ENCODE measurements at places on chromosomes 6 and 20.

DNA sequence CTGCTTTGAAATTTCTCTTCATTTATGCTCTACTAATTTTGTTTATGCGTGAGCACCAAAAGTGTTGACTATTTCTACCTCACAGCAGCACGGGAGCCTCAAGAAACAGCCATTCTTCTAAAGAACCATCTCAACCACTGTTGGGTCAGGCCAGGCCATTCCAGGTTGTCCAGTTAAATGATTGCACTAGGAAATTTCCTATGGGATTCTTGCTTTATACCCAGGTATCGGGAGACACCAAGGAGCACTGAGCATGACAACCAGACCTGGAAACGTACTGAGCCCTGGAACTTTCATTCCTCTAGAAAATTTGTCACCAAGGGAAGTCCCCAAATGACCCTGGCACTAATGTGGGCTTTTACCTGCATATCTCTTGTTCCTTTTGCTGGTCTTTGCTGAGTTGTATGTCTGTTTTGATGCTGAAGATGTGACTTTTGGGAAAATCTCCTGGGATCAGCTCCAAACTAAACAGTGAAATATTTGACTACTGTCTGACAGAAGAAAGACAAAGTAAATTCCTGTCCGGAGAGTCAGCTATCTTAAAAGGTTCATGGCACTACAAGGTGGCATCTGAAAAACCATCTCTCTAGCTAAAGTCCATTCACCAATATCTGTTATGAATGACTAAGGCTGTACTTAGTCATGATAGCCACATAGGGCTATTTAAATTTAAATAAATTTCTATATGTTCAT, 70.5 kb downstream of the SNAP25 start:
- DNase-seq = peak; percentile 34

GRCh38 chr6:149346078-149346477, 28.6 kb downstream of the TAB2 start:
- DNase-seq = no peak

DNA sequence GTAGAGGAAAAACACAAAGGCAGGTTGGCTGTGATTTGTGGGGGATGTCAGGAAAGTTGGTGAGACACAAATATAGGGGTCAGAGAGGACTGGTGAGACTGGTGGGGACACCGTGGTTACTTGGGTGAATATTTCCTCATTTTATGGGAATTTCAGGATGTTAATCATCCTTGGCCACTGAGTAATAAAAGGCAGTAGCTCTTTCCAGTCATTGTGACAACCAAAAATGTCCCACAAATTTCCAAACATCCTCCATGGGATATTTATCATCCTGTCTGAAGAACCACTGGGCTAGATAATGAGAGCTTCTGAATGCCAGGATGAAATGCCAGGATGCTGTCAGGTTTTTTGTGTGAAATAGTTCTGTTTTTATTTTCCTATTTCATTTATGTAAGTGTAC, 374.1 kb downstream of the CD109 start:
- peak; percentile 82 for DNase-seq

DNA sequence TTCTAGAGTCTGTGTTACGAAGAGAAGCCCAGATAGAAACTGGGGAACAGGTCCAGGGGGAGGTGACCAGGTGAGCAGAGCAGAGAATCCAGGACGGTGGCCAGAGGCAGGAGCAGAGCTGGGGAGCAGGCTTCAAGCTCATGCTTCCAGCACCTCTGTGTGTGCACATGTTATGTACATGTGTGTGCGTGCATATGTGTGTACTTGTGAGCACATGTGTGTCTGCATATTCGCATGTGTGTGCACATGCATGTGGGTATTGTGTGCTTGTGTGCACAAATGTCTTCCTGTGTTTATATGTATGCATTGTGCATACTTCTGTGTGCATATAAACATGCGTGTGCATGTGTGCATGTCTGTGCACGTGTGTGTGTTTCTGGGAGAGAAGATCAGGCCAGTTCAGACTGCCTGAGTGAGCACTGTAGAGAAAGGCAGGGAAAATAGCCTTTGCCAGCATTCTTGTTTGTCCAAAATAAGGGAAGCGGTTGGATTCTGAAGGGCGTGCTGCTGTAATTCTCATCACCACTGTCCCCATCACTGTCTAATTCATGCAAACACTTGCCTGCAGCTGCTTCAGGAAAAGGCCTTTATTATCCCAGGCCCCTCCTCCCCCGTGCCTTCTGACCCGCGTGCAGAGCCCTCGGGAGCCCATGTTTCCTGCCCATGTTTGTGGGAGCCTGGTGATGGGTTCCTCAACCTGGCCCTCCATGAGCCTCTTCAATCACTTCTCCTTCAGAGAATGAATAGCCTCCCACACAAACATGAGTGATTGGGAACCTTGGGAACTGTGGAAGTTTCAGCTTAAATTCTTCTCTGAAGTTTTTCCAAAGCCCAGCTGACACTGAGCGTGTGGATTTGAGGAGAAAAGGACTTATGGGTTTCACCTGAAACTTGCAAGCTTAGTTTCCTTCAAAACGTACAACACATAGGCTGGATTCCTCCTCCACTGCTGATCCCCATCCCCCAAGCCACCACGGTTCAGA, 161.7 kb upstream of the AFDN start:
- DNase-seq = no peak

DNA sequence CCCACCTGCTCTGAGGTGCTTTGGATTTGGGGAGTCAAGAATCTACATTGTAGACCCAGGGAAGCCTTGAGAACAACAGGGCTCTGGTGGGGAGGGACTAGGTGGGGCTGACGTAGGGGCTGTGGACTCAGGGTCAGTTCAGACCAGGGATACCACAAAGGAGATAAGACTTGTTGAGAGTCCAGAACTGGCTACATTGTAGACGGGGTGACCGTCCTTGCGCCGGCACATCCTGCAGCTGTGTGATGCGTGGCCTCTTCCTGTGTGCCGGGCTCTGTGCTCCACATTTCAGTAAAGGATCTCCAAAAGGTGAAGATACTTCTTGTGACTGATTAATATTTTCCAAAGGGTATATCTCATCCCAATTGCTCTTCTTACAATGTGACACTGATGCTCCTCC, 9.8 kb upstream of the TLDC2 start:
- DNase-seq = no peak

DNA sequence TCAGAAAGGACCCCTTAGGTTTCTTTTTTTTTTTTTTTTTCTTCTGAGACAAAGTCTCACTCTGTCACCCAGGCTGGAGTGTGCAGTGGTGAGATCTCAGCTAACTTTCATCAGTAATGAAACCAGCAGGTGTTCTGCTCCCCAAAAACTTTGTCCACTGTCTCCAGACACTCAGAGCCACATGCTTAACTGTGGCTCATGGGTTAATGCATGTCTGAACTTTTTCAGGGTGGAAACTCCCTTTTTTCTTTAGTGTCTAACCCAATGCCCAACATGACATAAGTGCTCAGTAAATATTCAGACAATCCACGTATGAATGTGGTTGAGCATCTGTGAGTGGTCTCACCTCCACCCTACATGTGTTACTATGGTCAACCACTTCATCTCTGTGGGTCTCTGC, 45.4 kb downstream of the MYB start:
- no peak for DNase-seq

- DNase-seq = peak; percentile 81
These were observed 203.0 kb downstream of the SAMD5 start for GRCh38 chr6:147711476-147711875.

- DNase-seq = no peak
These were observed 78.6 kb upstream of the SMIM8 start for GRCh38 chr6:87243812-87244211.

- no peak for DNase-seq
These were observed 110.2 kb downstream of the RCAN2 start for GRCh38 chr6:46381057-46381456.

- peak; percentile 86 for DNase-seq
These were observed 198.9 kb downstream of the CLIC5 start for GRCh38 chr6:45816674-45817297.

- DNase-seq = no peak
These were observed 21.8 kb upstream of the MYLK2 start for GRCh38 chr20:31797364-31797763.

DNA sequence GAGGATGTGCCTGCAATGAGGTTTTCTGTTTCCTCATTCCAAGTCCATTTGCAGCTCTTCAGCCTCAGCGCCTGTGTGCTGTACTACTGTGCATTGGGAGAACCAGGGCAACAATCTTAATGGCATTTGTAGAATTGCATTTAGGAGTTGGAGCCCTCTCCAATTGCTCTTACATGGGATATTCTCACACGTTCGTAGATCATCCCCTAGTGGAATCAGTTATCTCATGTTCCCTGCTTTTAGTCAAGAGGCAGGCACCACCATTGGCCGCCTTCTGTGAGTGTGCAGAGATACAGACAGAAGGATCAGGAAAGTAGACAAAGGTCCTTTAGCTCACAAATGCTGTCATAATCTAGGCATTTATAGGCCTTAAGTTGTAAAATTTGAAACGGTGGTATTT, 84.2 kb upstream of the RGS17 start:
- DNase-seq = peak; percentile 1

DNA sequence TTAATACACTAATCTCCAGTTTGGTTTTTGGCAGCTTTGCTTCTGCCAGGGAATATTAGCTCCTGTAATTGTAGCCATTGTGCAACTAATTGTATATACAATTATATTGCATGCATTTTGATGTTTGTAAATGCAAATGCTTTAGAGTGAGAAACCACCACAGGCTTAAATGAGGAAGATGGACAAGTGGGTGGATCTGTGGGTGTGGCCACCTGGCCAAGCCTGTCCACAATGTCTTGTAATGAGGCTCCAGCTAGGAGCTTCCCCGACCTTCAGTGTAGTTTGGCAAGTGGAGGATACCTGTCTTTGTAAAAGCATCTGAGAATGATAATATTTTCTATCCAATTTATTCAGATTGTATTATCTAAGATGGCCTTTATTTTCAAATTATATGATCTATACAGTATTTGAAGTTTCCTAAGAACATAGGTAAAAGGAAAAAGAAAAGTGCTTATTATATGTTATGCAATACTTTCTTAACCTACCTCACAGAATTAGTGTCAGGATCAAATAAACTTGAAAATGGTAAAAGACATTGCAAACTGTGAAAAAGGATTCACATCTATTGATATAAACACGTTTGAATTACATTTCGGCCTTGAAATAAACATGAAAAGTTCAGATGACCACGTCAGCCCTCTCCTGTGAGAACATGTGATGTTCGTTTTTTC, 49.3 kb upstream of the ARID1B start:
- DNase-seq = no peak

- DNase-seq = peak; percentile 48
These were observed 32.0 kb downstream of the ARHGAP40 start for GRCh38 chr20:38633577-38634093.

GRCh38 chr20:50762435-50763220, 31.2 kb downstream of the PARD6B start:
- DNase-seq = peak; percentile 67

GRCh38 chr6:105207524-105208269, 27.9 kb upstream of the POPDC3 start:
- DNase-seq = peak; percentile 65

DNA sequence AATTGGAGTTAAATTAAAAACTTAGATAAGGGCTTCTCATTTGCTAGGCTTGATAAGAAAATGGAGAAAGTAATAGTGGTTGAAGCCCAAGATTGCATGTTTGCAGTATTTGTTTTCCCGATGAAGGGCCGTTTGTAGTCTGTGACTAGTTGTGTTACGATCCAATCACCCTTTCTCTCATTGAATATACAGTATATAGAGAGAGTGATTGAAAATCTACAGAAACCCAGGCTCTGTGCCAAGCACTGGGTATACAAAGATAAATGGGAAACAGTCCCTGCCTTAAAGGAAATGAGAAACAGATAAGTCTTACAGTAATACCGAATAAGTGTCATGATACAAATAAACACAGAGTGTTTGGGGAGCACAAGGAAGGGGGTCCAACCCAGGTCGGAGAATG, 55.2 kb upstream of the CDKAL1 start:
- no peak for DNase-seq

DNA sequence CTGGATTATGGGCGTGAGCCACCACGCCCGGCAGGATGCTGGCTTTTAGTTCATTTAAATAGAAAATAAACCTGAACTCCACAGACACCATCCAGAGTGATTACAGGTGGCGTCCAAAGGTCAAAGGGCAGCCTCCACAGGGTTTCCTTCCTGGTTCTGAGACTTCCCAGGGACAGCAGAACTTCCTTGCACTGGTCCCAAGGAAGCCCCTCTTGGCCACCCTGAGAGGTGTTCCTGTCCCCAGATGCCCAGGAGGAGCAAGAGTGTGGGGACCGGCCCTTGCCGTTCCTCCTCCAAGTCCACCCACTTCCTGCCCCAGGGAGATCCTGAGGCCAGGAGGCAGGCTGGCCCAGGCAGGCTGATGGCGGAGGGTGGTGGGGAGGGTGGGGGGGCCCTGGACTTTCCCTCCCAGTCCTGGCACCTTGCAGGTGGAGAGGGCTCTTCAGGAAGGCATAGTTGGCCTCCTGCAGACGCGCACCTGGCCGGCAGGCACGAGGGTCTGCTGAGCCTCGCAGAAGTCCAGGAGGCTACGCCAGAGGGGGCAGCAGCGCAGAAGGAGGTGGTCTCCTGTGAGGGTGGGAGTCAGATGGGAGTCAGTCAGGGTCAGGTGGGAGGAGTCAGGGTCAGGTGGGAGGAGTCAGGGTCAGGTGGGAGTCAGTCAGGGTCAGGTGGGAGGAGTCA, 5.0 kb downstream of the FNDC11 start:
- no peak for DNase-seq

DNA sequence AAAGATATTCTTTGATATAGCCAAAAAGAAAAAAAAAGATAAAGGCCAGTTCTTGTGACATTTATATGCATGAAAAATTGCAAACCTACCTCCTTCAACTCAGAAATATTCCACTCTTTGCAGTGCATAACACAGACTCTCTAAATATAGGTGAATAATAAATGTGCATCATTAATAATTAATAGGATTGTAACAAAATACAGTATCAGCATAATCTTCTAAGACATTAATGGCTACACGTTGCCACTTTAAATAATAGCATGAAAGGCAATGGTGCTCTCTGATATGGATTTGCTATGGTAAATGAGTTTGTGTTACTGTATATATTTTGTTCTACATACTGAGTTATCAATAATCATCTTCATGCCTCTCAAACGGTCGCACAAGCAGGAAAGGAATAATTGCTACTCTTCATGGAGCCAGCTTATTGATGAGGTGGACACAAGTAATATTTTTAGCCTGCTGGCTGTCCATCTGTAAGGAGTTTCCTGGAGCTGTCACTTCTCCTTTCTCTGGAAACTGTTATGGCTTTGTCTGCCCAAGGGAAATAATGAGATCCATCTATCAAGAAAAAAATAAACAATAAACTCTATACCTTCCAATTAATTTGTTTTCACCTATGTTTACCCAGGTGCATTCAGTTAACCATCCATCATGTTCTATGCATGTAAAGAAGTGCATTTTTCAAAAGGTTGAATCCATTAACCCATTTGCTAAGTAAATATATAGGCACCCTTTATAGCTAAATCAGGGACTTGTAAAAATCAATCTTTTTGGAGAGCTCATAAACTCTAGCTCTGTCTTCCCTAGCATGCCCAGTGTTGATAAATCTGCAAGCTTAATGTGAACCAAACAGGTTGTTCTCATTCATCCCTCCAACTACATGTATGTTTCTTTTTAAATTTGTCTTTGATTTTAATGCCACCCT, 253.0 kb downstream of the NKAIN2 start:
- no peak for DNase-seq

GRCh38 chr20:62935204-62935967, 2.6 kb upstream of the GID8 start:
- DNase-seq = no peak
